Neural progenitor cell (in vitro differentiated cells): ENCODE measurements at places on chromosomes 5 and 9. TPM values are rescaled to one million over a fixed set of nuclear protein-coding genes. Genes with fewer than 3 reads are reported as not detected.

- no peak for DNase-seq
Observed at GRCh38 chr9:107737987-107738743, 248.6 kb upstream of the KLF4 start.

DNA sequence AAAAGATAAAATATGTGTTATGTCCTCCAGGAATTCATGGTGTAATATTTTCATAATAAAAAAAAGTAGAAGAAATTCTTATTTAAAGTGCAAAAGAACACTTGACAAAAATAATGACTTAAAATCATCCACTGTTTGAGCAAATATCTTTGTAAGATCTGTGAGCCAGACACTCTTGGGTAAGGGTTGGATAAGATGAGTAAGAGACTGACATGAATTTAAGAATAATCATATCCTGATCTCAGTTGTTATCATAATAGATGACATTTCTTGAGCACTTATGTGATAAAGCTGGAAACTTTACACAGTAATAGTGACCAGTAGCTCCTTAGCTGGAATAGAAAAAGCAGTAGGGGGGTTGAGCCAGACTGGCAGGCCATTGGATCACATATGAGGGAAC is 40.0 kb upstream of the ADRB2 start:
- DNase-seq, result no peak

DNA sequence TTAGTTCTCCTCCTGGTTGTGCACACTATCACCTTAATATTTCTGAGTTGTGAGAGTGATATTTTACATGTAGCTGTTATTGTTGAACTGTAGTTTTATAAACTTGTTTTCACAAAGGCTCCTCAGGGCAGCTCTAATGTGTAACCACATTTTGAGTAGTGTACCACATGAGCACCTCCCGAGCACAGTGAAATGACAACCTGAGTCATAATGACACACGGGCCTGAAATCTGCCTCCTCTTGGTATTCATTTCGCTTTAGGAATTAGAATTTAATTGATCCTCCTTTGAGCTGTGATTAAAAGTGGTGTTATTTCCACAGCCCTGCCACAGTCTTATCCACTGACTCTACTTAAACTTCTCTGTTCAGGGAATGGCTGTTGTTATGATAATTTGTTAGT is 7.9 kb downstream of the MTRR start:
- DNase-seq, result no peak

- DNase-seq, result no peak
Observed at GRCh38 chr5:109161914-109162683, 247.7 kb downstream of the PJA2 start.

- no peak for DNase-seq
Observed at GRCh38 chr5:146196459-146197048, 6.9 kb upstream of the RBM27 start.

- DNase-seq, result no peak
Observed at GRCh38 chr5:56712895-56713591, 102.3 kb upstream of the MAP3K1 start.

- DNase-seq, result no peak
Observed at GRCh38 chr5:124206540-124206939, 539.9 kb downstream of the ZNF608 start.

GRCh38 chr5:66415208-66415607 is 181.0 kb upstream of the MAST4 start:
- no peak for DNase-seq

- peak; percentile 35 for DNase-seq
Observed at GRCh38 chr9:131433302-131433854, 39.5 kb downstream of the PRRC2B start.

- DNase-seq, result no peak
Observed at GRCh38 chr9:129478461-129478860, 142.4 kb downstream of the C9orf50 start.

DNA sequence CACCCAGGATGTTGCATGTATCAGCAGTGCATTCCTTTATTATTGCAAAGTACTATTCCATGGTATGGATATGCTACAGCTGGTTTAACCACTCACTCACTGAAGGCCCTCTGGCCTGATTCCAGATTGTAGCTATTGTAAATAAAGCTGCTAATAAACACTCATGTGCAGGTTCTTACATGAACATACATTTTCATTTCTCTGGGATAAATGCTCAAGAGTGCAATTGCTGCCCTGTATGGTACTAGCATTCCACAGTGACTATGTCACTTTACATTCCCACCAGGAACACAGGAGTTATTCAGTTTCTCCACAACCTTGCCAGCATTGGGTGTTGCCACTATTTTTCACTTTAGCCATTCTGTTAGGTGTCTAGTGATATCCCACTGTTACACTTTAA is 267.6 kb downstream of the SPOCK1 start:
- no peak for DNase-seq

DNA sequence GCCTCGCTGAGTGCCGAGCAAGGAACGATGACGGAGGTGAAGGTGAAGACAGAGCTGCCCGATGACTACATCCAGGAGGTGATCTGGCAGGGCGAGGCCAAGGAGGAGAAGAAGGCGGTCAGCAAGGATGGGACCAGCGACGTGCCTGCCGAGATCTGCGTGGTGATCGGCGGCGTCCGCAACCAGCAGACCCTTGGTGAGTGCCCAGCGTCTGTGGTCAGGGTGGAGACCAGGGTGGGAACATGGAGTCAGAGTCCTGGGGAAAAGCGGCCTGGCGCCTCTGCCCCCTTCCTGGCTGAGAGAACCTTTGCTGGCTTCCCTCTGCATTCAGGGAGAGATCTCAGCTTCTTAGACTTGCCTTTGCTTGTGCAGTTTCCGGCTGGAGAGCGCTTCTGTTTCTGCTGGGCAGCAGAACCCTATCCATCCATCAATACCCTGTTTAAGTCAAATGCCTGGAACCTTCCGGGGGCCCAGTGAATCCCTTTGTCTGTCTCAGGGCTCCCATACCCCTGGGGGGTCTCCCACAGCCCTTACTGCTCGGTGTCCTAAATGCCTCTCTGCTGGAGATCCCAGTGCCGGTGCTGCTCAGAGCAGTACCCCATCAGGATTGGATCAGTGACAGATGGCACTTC is 89.6 kb downstream of the AMBP start:
- no peak for DNase-seq

DNA sequence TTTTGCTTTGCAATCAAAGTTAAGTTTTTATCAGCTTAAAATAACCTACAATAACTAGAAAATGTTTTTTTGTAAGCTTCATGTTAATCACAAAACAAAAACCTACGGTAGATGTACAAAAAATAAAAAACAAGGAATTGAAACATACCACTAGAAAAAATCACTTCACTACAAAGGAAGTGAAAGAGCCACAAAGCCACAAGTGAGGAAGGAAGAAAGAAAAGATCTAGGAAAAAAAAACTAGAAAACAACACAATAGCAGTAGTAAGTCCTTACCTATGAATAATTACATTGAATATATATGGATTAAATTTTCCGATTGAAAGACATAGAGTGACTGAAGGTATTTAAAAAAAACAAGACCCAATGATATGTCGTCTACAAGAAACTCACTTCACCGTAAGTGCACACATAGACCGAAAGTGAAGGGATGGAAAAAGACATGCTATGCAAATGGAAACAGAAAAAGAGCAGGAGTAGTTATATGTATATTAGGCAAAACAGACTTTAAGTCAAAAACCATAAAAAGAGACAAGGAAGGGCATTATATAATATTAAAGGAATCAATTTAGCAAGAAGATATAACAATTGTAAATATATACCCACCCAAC is 13.4 kb upstream of the ZDHHC21 start:
- no peak for DNase-seq

DNA sequence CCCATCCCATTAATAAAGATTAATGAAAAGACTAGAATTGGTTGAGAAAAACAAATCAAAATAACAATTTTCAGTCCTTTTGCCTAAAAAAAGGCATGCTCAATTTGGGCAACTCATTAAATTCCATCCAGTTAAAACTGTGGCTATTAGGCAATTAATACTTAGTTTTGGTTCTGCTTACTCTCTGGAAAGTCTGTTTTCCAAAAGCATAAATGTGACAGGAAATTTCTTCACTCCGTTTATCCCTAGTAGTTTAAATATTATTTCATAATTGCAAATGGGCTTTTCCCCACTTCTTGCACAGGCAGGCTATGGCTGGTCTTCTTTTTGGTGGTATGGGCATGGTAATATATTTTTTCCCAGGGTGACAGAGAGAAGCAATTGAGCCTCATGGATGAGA is 373.3 kb upstream of the KLF4 start:
- no peak for DNase-seq

- DNase-seq, result peak; percentile 76
Observed at GRCh38 chr5:76084496-76085242, 1.5 kb downstream of the SV2C start.

GRCh38 chr5:133129289-133129688 is 77.5 kb downstream of the HSPA4 start:
- no peak for DNase-seq

DNA sequence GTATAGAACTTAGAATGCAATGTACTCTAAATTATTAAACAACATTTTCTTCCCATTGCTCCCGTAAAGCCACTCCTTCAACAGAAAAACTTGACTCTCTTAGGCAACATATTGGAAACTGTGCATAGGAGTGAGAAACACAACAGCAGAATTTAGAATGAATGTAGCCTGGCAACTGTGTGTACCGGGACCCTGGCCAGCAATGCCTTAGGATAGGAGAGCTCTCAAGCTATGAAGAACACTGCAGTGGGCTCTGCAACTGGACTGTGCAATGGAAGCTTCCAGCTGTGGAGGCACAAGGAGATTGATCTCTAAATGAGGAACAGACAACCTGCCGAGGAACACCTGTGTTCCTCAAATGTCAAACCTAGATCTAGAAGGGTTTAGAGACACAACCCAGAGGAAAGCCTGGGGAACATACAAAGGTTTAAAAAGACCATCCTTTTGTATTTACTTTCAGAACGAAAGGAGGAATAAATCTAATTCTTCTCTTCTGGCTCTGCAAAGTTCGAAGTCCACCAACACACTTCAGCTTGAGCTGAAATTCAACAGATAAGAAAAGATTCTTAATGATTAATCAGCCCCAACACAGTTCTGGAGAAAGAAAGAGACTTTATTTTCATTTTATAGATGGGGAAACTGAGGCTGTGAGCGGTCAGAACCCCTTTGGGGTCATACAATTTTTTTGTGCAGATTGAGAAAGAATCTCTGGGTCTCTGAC is 51.5 kb upstream of the ARL15 start:
- no peak for DNase-seq

DNA sequence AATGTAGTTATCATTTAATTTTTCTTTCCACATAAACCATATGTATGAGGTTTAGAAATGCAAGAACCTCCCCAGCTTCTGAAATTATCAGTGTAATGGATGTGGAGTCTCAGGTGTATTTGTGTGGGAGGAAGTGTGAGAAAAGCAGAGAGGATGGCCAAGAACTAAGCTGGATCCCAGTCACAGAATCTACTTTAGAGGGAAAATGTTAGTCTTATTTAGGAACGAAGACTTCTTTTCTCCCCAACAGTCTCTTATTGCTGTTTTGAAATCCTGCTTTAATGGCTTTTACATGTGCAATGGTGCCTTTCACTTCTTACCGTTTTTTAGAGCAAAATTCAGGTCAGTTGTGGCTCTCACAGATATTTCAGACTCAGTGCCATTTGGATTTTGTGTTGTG is 3.0 kb downstream of the EQTN start:
- DNase-seq, result no peak

DNA sequence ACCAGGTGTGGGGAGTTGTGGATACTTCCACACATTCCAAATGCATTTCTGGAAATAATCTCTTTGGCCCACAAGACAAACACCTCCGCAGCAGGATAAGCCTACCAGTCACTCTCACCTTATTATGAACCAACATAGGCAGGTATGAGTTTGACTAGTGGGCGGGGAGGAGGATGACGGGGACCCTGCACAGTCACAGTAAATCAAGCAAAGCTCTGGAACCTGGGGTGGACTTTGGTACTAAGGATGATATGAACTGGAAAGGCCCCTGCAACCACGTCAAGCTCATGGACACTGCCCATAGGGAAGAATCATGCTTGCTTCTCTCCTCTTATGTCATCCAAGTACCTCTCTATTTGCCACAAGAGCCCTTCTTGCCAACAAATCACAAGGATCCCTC is 259.4 kb downstream of the HSPA4 start:
- DNase-seq, result no peak

DNA sequence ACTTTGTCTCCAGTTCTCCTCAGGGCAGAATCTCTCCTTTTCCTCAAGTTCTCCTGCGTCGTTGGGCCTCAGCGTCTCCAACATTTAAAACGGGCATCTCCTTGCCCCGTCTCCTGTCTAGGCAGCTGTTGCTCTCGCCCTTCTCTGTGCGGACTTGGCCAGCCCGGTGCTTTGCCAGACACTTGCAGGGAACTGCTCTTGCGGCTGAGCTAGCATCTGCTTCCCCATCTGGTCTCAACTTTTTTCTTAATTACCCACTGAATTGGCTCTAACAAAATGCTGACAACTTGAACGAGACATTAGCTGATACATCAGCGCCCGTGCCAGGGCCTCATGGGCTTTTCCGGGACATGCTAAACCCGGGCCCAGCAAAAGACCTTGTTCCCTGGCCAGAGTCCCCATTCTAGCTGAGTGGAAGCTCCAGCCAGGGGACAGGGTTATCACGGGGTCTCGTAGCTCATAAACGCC is 25.1 kb downstream of the ZNF618 start:
- no peak for DNase-seq

- DNase-seq, result no peak
Observed at GRCh38 chr9:88180081-88180765, 41.9 kb upstream of the SPATA31C2 start.

DNA sequence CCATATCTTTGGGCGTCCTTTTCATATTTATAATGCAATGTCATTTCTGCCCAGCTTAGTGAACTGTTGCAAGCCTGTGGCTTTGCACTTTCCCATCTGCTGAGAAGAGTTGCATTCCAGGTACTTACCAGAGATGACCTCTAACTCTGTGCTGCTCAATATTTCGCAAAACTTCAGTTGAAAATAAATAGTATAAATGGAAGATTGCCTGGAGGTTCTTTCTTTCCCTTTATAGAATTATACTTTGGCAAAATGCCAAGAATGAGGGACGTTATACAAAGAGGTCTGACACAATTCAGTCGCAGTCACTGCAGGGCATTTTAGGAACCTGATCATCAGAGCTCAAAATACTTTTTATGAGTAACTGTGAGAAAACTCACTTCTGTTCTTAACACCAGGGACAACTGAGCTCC is 18.9 kb upstream of the VLDLR start:
- DNase-seq, result no peak

- no peak for DNase-seq
Observed at GRCh38 chr9:138098116-138098907, 220.7 kb downstream of the CACNA1B start.

GRCh38 chr9:19445452-19445851 is 36.6 kb downstream of the ACER2 start:
- no peak for DNase-seq

GRCh38 chr9:5389109-5389732 is 48.5 kb downstream of the PLGRKT start:
- no peak for DNase-seq

Gene DHX29
- total RNA-seq, result 28.2 and 44.0 TPM in 2 replicates

Gene NANS
- total RNA-seq, result 13.0 and 17.0 TPM in 2 replicates

Gene ANKRD20A1
- not detected in 2 replicates for total RNA-seq

Gene BHMT
- total RNA-seq, result 0.45 and 1.1 TPM in 2 replicates

Gene DNAJA1
- 146 and 180 TPM in 2 replicates for total RNA-seq

Gene PCDHGC5
- total RNA-seq, result 0.43 and 1.3 TPM in 2 replicates

Gene IL5
- not detected in 2 replicates for total RNA-seq

Gene PCDHB12
- 3.0 and 3.8 TPM in 2 replicates for total RNA-seq
